ENCODE measurements at places on chromosomes 1 and 21.
A peak's percentile ranks its signal among the peaks of the same experiment; 100 is the strongest.

DNA sequence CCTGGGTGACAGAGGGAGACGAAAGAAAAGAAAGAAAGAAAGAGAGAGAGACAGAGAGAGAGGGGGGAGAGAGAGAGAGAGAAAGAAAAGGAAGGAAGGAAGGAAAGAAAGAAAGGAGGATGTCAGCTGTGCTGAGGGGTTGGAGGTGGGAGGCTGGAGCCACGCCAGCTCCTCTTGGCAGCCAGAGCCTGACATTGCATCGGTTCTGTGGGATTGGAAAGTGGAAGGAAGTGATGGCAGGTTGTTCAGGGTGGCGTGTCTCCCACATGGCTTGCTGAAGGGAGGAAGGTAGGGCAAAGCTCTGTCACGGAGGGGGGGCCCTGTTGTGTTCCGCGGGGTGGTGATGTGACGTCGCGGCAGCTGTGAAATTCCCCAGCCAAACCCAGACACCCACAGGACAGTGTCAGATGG is 30.7 kb downstream of the EIF2D start:
- no peak for DNase-seq

- no peak for DNase-seq
These were observed 378.5 kb downstream of the SMYD3 start for GRCh38 chr1:246128494-246129069.

GRCh38 chr1:4894566-4894965 is 240.2 kb downstream of the AJAP1 start:
- no peak for DNase-seq

- DNase-seq = peak; percentile 72
These were observed 3.8 kb downstream of the ARV1 start for GRCh38 chr1:230982696-230983095.

Measured in cardiac fibroblast (primary cell).